ENCODE measurements at places on chromosomes 6 and 20.

- peak; percentile 60 for DNase-seq
Measured at GRCh38 chr6:129766959-129767728, 57.2 kb upstream of the ARHGAP18 start.

DNA sequence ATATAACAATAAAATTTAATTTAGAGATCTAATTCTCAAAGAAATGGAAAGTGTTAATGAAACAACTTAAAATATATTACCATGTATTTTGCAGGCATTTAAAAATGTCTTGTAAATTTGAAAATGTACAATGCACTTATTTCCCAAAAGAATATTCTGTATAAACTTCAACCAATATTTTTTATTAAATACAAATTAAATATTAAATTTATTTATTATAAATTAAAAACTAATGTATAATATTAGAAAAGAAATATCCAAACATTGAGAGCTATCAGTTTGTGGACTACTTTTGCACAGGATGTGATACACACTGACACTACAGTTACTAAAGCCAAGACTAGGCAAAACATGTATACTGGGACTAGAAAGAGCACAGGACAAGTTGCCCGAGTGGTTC lies 707.0 kb upstream of the NRSN1 start:
- DNase-seq: no peak

- no peak for DNase-seq
Measured at GRCh38 chr20:17941826-17942196, 26.8 kb downstream of the SNX5 start.

- DNase-seq: no peak
Measured at GRCh38 chr20:10119336-10119735, 84.5 kb downstream of the ANKEF1 start.

DNA sequence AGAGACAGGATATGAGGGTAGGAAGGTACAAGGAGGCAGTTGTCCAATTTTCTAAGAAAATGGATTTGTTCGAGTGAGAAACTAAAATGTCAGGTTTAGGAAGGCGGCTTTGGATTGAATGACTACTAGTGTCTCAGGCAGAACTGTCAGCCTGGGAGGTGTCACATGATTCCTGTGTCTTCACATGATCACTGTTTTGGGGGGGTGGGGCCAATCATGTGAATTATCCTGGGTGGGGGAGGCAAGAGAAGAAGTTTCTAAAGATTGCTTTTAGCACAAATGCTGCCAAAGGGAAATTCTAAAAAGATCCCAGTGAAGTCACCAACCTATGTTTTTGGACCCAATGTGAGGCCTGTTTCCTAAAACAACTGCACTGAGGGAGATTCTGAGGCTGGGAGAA lies 2.3 kb downstream of the SIRPA start:
- no peak for DNase-seq

DNA sequence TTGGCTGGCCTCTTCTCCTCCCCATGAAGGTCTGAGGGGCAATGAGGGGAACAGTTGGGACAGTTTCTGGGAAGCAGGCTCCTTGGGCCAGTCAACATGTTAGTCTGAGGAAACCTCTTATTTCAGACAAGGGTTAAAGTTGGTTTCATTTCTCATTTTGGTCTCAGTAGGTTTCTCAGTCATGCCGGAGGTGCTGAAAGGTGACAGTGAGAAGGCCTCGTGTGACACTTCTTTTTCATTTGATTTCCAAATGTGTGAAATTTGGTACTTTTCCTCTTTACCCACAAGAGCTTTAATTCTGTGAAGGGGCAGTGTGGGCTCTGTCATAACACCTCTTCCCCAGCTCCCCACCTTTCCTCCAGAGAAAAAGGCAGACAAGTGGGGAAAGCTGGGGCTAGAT lies 7.5 kb upstream of the GLP1R start:
- DNase-seq: no peak
